H1 (cell line): ENCODE measurements at places on chromosomes 1 and 21. TPM values are rescaled to one million over a fixed set of nuclear protein-coding genes. Genes with fewer than 3 reads are reported as not detected.

Gene CRABP2
- 119 TPM in 2 replicates for total RNA-seq

Gene CFH
- not detected in 2 replicates for total RNA-seq

Gene CFHR4
- not detected in 2 replicates for total RNA-seq

Gene NBPF4
- not detected in 2 replicates for total RNA-seq

Gene UBL4B
- total RNA-seq: not detected in 2 replicates

Gene GAS5
- 763 and 799 TPM in 2 replicates for total RNA-seq

Gene VTCN1
- 0.27 TPM in 1 of 2 replicates, not detected in the other for total RNA-seq

- H3K27ac ChIP-seq: no peak overlapping the region
- H3K36me3 ChIP-seq: no peaks in the 10 kb centered on the region
- no peaks in the 10 kb centered on the region for H3K4me1 ChIP-seq
- H3K27me3 ChIP-seq: 0 out of 2 replicates have a peak, but pooled peaks cover 2% of the 10 kb centered on the region
- DNase-seq: no peak
- no peak overlapping the region for H3K4me3 ChIP-seq
Measured at GRCh38 chr21:44911384-44912157, 9.1 kb downstream of the ITGB2 start.

DNA sequence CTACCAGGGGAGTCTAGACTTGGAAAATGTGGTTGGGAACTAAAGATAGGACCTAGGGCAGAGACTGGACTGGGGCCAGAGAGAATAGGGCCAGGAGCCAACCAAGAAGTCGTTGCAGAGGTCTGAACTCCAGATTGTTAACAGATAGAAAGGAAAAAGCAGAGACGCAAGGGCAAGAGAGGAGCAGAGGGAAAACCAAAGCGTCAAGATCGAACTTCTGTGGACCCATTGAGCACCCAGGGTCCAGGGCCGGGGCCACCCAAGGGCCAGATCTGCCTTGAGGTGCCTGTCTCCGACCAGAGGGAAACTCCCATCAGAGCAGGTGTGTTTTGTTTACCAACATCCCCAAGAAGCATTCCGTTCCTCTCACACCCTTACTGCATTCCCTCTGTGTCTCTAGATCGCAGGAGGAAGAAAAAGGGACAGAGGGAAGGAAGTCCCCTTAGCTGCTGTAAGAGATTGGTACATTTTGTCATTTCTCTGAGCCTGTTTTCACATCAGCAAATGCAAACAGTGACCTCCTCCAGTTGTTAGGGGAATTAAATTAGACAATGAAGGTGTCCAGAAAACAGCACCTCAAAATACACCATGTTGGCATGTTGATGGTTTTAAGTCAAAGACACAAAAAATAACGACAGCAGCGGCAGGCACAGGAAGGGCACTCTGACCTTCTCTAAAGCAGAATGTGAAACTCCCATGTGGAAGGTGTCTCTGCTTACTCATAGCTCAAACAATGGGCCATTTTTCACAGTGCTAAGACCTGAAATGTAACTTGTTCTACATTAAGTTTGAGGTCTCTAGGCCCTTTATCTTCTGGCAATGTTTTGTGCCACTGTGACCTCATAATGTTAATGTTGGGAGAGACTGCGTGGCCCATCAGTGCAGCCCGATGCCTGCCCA is 105.8 kb upstream of the RAB4A start:
- no peak overlapping the region for H3K4me3 ChIP-seq
- no peak for DNase-seq
- H3K27me3 ChIP-seq: no peaks in the 10 kb centered on the region
- 0 out of 2 replicates have a peak, but pooled peaks cover 2% of the 10 kb centered on the region for H3K4me1 ChIP-seq

- no peak for DNase-seq
- H3K4me3 ChIP-seq: no peak overlapping the region
- peaks cover 15% of the 10 kb centered on the region for H3K4me1 ChIP-seq
- no peaks in the 10 kb centered on the region for H3K27me3 ChIP-seq
- no peaks in the 10 kb centered on the region for H3K36me3 ChIP-seq
- H3K27ac ChIP-seq: no peak overlapping the region
Measured at GRCh38 chr1:44034423-44034822, 3.2 kb upstream of the SLC6A9 start.

- no peak overlapping the region for H3K4me3 ChIP-seq
- peaks cover 10% of the 10 kb centered on the region for H3K4me1 ChIP-seq
- no peaks in the 10 kb centered on the region for H3K36me3 ChIP-seq
- peaks cover 7% of the 10 kb centered on the region; the same call in 1 of the 2 replicates for H3K27me3 ChIP-seq
- no peak overlapping the region for H3K27ac ChIP-seq
Measured at GRCh38 chr1:5829414-5829813, 162.8 kb downstream of the NPHP4 start.

DNA sequence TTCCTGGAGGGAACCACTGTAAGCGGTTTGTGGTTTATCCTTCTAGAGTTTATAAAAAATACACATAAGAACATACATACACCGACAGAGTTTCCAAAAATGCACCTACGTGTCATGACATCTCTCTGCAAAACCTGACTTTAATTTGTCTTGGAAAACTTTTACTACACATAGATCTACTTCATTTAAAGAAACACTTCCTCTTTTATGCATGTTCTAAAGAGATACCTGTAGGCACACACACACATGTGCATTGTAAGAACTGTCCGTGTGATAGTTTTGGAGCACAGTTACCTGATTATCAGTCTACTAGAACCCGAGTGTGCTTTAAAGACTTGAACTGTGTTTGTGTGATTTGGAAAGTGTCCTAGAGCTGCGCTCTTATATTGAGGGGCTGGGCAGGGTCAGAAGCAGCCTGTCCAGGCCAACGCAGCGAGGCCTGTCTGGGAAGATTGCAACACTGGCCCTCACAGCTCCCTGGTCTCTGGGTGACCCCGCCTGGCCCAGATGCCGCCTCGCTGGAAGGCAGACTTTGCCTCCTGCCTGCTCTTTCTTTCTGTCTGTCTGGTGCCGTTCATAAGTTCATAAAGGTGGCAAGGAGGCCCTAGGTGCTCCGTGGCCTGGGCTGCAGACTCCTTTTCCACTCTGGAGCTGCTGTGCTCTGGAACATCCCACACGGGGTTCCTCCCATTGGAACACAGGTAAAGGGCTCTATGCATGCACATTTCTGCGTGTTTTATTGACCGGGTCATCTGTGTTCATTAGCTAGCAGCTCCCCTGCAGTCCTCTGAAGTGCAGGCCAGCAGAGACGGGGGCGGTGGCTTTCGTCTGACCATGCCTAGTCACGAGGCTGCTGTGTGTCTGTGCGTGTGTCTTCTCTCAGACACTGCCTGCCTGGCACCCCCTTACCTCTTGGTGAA is 46.3 kb downstream of the AGPAT3 start:
- no peak overlapping the region for H3K4me3 ChIP-seq
- no peaks in the 10 kb centered on the region for H3K36me3 ChIP-seq
- no peaks in the 10 kb centered on the region for H3K27me3 ChIP-seq
- DNase-seq: no peak
- H3K4me1 ChIP-seq: no peaks in the 10 kb centered on the region
- H3K27ac ChIP-seq: no peak overlapping the region

- no peak overlapping the region for H3K4me3 ChIP-seq
- no peak overlapping the region for H3K27ac ChIP-seq
- peaks cover 2% of the 10 kb centered on the region for H3K4me1 ChIP-seq
- DNase-seq: no peak
Measured at GRCh38 chr1:232598133-232598532, 31.8 kb downstream of the SIPA1L2 start.

GRCh38 chr1:177847843-177848242 is 122.0 kb downstream of the SEC16B start:
- H3K4me3 ChIP-seq: no peak overlapping the region
- DNase-seq: no peak
- no peaks in the 10 kb centered on the region for H3K27me3 ChIP-seq
- no peaks in the 10 kb centered on the region for H3K4me1 ChIP-seq
- no peaks in the 10 kb centered on the region for H3K36me3 ChIP-seq

DNA sequence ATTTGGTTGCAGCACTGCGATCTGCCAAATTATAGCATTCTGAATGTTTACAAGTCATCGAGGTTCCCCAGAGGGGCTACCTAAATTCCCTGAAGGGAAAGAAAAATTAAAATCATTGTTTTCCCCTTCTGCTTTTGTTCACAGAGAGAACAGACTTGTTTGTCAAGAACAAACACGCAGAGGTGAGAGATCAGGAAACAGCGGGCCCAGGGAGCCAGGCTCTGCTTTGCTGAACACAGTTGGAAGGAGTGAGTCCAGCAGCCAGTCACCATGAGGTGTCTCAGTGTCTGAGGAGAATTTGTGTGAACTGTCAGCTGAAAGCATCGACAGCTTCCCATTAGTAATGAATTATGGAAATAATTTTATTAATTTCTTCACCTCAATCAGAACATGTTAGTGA is 52.5 kb downstream of the RWDD3 start:
- no peaks in the 10 kb centered on the region for H3K27me3 ChIP-seq
- H3K4me1 ChIP-seq: no peaks in the 10 kb centered on the region
- H3K27ac ChIP-seq: no peak overlapping the region
- H3K36me3 ChIP-seq: no peaks in the 10 kb centered on the region
- H3K4me3 ChIP-seq: no peak overlapping the region

DNA sequence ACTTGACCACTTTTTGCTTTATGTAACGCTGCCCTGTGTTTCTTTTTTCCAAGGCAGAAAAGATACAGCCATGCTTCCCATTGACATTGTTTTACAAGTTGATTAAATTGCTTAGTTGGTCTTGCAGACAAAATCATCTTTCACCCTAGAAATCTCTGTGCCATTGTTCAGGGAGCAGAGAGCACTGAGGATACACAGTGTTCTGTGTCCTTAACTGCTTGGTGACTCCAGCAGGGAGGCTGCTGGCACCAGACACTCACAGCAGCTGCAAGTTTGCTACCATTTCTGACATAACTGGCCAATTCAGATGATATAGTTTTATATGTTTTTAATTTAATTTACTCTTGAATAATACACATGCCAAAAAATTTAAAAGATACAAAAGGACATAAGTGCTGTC is 118.7 kb downstream of the RGS2 start:
- H3K27me3 ChIP-seq: no peaks in the 10 kb centered on the region
- no peak for DNase-seq
- no peak overlapping the region for H3K27ac ChIP-seq
- H3K4me3 ChIP-seq: no peak overlapping the region

DNA sequence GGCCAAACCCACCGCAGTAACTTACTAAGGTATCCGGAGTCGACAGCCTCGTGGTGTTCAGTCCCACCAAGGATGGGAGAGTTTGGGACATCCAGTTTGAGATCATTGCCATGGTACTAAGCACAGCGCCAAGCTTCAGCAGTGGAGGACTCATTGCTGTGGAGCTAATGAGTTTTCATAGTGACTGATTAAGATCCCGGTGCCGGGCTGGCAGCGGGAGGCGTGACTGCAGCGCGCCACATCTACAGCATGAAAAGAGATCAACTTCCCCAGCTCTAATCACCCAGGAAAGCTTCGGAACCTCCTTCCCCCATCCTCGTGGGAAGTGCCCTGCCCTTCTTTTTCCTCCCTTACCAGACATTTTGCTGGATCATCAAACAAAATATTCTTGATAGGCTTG is 149.9 kb downstream of the OLFM3 start:
- no peak for DNase-seq
- H3K27me3 ChIP-seq: no peaks in the 10 kb centered on the region
- H3K36me3 ChIP-seq: no peaks in the 10 kb centered on the region
- H3K4me1 ChIP-seq: peaks cover 2% of the 10 kb centered on the region; the same call in 1 of the 2 replicates
- peak overlapping the region; percentile 34 for H3K4me3 ChIP-seq
- H3K27ac ChIP-seq: no peak overlapping the region
